NCI-H460 (cell line): ENCODE measurements at places on chromosomes 5 and 9.

DNA sequence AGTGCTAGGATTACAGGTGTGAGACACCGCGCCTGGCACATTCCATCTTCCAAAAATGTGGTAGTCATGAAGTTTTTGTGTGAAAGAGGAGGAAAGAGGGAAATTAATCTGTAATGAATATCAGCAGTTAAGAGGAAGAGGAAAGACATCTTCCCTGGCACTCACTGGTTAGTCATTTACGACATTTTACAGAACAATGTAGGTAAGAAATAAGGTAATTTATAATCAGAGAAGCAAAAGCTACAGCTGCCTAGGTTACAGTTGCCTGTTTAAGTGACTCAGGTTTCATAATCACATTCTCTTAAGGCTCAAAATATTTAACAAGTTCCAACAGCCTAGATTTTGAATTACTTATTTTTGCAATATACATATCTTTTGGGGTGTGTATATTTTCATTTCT, 26.9 kb downstream of the CNOT6 start:
- DNase-seq: no peak

GRCh38 chr9:98922721-98923435, 20.8 kb upstream of the COL15A1 start:
- no peak for DNase-seq

GRCh38 chr5:101846496-101846895, 449.6 kb downstream of the SLCO4C1 start:
- no peak for DNase-seq

- DNase-seq: no peak
Observed at GRCh38 chr5:132266836-132267160, 9.3 kb downstream of the PDLIM4 start.

DNA sequence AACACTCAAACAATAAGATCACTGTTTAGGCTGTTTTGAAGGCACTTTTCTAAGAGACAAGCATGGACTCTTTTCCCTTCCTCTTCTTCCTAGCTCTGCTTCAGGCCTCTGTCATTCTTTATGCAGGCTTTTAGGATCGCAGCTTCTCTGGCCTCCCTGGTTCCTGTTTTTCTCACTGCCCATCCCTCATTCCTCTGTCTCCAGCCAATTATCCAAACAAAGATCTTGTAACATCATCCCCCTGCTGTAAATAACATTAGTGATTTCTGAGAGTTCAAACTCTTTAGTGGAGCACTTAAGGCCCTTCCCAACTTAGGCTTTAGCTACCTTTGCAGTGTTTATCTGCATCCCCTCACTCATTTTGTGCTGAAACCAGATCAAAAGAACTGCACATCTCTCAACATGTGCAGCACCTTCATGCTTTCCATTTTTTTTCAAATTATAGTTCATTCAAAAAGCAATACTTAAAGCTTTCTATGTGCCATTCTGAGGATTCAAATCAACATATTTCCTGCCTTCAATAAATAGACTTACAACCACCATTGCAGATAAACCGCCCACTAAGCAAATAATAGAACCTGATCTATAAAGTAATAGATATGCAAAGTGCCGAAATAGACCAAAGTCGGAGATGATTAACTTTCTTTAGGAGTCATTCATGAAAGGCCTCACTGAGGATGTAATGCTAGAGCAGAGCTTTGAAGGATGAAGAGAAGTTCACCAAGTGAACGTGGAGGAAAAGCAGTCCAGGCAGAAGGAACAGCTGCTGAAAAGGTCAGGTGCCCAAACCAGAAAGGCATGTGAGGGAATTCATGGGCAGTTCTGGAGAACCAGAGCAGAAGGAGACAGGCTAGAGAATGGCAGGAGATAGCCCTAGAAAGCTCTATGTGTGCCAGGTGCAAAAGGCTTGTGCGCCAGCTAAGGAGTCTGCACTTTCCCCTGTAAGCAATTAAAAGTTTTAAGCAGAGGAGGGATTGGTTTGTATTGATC, 95.8 kb upstream of the ZNF366 start:
- DNase-seq: no peak

GRCh38 chr5:43019291-43019613, 20.9 kb downstream of the ANXA2R start:
- no peak for DNase-seq
